Suprapubic skin (tissue), 4 donors: ENCODE measurements at places on chromosomes 16 and 17.

- no peak for DNase-seq
These were observed 15.1 kb downstream of the CCL4 start for GRCh38 chr17:36118477-36119353.

DNA sequence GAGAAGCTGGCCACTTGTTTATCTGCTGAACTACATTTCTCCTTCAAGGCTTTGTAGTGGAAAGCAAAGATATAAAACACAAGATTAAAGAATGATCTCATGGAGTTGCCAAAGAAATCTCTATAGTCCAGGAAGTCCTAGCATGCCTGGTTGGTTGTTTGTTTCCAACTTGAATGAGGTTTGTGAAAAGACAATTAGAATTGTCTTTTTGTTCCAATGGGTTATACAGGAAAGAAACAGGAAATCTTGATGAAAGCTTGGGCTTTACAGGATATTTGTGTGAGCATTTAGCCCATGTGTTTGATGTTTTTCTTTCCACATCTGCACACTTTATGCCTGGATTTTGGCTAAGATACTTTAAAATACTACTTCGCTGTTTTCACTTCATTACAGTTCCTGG is 273.4 kb downstream of the CEP112 start:
- DNase-seq: no peak

- no peak for DNase-seq
These were observed 579 bp upstream of the CYBA start for GRCh38 chr16:88651276-88651988.

DNA sequence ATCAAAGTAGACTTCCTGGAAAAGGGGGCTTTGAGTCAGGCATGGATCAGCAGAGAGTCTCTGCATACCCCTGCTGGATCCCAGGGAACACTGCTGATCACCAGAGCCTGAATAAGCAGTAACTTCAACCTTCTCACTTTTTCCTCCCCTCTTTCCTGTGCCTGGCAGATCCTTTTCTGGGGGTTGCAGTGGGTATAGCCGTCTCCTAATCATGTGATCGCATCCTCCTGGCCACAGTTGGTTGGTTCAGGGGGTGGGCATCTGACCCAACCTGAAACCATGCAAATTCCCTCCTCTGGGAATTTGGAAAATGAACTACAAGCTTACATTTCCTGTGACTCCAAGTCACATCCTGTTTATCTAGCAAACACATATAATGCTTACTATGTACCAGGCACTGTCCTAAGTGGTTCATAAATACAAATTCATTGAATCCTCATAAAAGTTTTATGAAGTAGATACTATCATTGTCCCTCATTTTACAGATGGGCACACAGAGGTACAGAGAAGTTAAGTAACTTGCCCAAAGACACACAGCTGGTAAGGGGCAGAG is 120.3 kb downstream of the AXIN2 start:
- DNase-seq: no peak

GRCh38 chr16:57102888-57103851 is 10.8 kb downstream of the CPNE2 start:
- DNase-seq: no peak
